T-helper 17 cell (primary cell): ENCODE measurements at places on chromosomes 12 and 14. TPM values are rescaled to one million over a fixed set of nuclear protein-coding genes. Genes with fewer than 3 reads are reported as not detected.

Gene TCL1B
- total RNA-seq: not detected

Gene NKX2-1
- total RNA-seq: not detected

Gene RNASE3
- not detected for total RNA-seq

Gene CIROP
- total RNA-seq: not detected

Gene ASCL1
- not detected for total RNA-seq

Gene C14orf132
- total RNA-seq: 2.8 TPM

- no peak for DNase-seq
These were observed 161.0 kb downstream of the SAMD4A start for GRCh38 chr14:54727929-54728328.

- no peak for DNase-seq
These were observed 518.1 kb downstream of the TRHDE start for GRCh38 chr12:72790273-72790672.

DNA sequence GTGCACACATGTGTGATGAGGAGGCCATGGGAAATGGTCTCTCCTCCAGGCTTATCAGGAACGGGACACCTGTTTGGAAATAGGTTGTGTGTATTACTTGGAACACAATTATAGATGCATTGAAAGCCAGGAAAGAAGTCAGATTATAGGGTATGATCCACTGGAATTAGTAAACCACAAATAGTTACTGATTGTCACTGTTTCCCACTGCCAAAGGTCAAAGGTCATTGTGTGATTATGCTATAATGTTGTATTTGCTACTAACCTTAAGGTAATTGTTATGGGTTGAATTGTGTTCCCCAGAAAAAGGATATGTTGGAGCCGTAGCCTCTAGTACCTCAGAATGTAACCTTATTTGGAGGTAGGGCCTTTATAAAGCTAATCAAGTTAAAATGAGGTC lies 129.9 kb upstream of the FBXO33 start:
- no peak for DNase-seq

DNA sequence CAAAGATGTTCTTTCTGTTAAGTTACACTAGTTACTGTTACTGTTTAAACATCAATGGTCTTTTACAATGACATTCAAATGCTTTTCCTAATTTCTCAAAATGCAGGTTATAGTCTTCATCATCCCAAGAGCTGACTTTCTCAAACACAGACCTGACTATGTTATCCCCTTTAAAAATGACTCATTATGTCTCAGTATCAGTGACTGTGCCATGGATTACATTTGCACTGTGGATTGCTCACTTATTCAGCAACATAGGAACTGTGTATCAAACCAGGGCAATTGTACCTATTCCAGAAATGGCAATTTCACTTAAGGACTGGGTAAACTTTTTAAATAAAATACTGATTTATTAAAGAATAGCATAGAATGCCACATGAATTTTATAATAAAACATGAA lies 630.2 kb upstream of the NOVA1 start:
- no peak for DNase-seq

DNA sequence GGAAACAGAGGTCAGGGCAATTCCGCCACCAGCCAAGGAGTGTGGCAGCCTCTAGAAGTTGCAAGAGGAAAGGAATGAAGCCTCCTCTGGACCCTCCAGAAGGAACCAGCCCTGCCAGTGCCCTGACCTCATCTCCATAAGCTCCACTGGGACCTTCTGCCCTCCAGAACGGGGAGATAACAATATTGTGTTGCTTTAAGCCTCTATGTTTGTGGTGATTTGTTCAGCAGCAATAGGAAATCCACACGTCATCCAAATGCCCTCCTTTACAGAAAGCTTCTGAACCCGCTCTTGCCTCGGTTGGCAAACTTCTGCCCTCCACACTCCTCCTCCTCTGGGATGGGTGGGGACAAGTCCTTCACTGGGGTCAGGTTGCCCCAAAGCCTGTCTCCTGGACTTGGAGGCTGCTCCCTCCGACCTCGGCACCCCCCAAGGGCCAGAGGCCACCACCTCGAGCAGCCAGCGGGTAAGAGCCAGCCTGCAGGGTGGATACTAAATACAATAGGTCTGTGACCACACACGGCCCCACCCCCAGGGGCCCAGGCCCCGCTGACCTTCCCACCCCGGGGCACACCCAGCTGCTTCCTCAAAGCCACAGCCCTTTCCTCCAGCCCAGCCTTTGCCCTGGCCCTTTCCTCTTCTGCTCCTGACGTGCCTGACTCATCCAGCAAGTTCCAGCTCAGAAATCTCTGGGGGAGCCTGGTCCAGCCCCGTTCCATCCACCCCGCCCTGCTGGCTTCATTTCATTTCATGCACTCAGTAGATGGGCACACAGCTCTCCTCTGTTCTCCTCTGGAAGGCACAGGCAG lies 58.7 kb upstream of the NCOR2 start:
- DNase-seq: no peak

- no peak for DNase-seq
These were observed 41.5 kb downstream of the RERG start for GRCh38 chr12:15179672-15180071.

DNA sequence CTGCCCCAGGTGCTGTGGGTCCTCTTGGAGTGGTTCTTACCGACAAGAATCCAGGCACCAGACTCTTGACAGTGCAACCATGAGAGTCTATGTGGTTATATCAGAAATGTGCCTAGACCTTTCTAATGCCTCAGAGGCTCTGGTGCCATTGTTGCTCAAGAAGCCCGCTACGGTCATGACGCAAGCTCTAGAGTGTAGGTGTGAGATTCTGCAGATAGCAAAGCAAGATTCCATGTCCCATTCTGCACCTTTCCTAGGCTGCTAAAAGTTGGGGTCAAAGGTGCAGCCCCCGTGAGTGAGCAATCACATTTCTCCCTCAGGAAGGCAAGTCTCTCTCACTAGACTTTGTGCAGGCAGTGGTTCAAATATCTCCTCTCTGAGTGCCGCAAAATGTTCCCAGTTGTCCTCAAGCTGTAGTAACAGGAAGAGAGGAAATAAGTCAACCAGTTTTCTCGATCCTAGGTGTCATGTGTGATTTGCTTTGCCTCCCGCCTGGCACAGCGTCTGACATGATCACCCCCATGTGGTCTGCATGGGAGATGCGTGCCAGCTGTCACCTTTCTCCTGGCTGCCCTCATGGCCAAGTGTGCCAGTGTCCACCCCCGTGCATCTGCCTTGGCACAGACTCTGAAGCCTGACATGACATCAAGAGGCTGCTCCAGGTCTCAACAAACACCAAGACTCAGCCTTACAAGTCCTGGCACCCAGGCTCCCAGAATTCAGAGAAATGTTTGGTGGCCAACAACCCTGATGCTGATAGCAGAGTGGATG lies 122.5 kb upstream of the COCH start:
- no peak for DNase-seq

GRCh38 chr12:4535092-4535491 lies 3.6 kb upstream of the RAD51AP1 start:
- no peak for DNase-seq

DNA sequence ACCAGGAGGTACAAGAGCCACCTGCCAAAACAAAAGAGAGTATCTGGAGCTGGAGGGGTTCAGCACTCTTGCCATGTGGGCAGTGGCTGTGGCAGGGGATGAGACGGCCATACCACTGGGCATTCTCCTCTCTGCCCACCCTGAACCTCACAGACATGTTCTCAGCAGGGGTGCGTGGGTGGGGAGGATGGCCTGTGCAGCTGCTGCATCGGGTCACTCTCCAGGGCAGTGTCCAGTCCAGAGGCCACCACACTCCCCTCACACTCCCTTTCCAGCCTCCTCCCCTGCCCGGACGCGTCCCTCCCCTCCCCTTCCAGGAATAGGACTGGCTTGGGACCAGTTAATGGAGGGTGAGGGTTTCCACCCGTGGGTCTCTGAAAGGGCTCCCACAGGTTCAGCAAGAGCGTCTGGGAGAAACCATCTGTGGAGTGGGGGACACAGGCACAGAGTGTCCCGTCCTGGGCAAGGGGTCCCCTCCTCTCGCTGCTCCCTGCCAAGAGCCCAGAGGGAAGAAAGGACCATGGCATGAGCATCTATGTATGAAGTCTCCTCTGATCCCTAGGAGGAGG lies 501 bp downstream of the C1R start:
- no peak for DNase-seq

DNA sequence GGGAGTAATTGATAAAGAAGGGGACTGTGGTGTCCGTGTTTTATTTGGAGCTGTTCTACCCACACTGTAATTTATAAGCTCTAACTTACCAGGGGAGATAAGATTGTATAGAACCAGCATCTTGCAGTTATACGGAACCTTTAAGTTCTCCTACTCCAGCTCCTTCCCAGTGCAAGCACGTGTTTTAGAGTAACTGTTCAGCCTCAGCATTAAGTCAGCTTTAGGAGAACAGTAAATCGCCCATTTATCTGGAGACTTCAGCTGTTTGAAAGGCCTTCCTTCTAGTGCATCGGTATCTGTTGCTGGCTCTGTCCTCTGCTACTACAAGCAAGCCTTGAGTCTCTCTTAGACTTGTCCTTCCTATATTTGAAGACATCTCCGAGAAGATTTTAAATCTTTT lies 95.6 kb downstream of the ETV6 start:
- no peak for DNase-seq

DNA sequence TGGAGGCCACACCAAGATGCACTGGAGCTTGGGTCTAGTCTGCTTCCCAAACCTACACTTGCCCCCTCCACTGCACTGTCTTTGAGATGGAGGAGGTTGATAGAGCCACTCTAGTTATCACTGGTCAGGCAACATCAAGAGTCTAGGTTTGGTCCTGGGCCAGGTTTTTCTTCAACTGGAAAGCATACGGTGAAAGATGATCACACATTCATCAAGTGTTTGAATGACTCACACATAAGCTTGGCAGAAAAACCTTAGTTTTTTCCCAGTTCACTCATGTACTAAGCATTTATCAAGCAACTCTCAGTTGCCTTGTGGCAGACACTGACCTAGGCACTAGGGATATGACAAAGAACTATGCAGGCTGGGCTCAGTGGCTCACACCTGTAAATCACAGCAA lies 84.5 kb downstream of the PLEKHG3 start:
- DNase-seq: no peak
